Fibroblast of upper back skin (primary cell): ENCODE measurements at places on chromosomes 7 and 10.

DNA sequence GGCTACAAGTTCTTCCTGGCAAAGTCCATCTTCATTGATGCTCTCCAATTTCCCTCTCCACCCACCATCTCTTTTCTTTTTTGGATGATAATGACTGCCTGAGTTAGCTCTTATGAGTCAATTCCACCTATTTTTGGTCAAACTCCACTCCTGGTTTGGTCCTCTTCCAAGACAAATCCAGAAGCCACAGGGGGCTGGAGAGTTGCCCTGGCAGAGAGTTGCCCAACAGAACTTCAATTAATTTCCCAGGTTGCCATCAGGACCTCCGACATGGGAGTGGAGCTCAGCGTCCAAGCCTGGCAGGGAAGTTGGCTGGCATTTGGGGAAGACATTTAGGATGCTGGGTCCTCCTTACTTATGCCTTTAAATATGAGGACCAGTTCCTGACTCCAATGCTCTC is 29.2 kb upstream of the KCNMA1 start:
- peak; percentile 26 for DNase-seq

- DNase-seq, result no peak
These were observed 98.0 kb upstream of the PDCD4 start for GRCh38 chr10:110773693-110774068.

DNA sequence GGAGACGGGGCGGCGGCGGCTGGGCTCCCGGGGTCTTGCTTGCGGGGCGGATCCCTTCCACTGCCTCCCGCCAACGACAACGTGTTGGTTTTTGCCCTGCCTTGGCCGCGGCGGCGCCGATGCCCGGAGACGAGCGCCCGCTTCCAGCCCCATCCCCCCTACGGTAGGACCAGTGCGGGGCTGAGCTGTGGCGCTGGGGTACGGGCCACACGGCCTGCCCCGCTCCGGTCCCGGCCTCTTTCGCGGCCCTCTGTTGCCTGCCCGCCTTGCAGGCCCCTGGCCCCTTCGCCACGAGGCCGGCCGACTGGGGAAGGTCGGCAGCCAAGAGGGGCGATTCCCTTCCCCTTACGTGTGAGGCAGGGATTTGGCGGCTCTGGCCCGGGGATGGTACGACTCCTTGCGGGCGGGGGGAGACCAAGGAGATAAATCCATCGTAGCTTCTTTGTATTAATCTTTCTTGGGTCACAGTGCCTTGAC is 488 bp downstream of the EIF4H start:
- peak; percentile 62 for DNase-seq

DNA sequence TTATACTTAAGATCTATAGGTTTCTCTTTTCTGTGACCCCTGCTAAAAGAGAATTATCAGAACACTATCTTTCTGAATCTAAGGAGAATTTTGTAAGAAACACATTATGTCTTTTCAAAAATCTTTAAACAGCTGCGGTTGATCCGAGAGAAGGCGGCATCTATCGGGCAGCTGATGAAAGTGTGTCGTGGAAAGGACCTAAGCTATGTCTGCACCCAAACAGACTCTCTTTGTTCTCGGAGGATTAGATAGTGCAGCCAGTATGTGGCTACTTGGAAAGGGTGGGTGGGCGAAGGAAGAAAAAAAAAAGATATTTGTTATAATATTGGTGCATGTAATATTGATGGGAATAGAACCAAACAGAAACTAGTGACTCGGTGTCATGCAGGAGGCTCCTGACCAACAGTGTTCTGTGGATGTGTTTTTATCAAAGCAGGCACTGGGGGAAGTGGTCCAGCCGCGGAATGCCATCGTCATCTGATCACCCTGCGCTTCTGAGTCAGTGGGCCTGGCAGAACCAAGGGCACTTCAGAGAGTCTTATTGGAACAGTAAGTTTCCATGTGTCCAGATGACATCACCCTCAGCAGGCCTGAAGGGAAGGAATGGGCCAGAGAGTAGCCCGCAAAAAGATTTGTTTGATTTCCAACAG is 509.7 kb upstream of the AKR1E2 start:
- DNase-seq, result peak; percentile 49

DNA sequence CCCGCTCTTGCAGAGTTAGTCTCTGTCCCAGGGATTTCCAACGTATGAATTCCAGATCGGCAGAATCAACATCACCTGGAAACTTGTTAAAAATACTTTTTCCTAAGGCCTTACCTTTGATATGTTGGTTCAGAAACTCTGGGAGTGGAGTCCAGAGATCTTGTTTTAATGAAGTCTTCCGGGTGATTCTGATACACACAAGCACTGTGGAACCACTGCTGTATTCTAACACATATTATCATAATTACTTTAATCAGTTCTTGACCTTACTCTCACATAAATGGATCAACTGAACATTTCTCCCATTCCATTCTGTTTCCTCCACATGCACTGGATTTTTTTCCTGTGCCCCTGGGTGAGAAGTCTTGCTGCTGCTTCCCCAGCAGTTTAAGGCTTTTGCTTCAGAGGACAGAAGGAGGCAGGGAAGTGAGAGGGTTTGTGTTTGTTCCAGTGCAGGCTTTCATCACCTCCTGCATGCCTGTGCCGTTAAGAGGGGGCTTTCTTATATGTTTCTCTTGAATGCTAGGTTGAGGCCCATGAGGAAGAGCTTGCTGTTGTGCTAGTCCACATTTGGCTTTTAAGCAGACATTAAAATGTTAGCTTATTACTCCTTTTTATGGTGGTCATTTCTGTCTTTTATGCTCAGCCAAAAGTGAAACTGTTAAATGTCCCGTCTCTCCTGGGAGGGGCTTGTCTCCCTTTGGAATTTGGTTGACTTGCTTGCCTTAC is 32.4 kb downstream of the CCSER2 start:
- DNase-seq, result peak; percentile 20

DNA sequence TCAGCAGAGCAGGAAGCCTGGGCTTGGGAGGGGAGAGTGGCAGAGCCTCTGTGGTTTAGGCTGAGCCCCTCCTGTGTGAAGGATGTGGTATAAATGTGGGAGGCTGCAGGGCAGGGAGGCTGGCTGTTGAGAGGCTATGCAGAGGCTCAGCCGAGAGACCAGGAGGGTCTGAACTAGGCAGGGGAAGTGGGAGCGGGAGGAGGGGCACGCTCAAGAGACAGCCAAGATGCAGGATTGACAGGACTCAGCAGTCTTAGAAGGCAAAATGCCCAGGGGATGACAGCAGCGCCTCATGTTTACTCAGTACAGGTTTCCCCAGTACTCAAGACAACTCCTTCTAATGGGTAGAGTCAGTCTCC is 24.3 kb downstream of the BTBD16 start:
- DNase-seq, result no peak

GRCh38 chr7:146764458-146764857 is 647.9 kb downstream of the CNTNAP2 start:
- no peak for DNase-seq

DNA sequence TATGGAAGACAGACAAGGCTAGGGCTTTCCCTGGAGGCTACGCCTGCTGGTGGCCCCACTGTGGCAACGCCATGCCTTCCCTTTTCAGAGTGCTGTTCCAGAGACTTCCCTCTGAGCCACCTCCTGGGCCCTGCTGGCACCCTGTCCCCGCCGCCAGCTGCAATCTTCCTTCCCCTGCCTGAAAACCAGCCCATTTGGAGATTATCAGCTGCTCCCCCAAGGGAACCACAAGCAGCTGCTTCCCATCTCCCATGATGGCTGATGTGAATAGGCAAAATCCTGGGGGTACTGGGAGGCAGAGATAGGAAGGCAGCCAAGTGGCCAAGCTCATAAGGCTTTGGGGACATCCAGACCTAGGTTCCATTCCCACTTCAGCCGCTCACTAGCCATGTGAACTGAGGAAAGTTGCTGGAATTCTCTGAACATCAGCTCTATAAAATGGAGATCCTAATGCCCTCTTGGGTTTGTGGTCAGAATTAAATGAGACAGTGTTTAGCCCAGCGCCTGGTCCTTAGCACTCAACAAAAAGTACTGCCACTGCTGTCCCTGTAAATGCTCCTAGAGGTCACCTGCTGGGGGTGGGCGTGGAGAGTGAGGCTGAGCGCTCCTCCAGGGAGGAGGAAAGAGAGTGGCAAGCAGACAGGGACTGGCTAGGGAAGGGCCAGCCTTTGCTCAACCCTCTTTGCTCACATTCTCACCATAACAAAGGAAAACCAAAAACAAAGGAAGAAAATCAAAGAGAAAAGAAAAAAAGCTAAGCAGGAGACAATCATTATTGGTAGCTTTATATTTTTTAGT is 5.9 kb downstream of the TSPAN33 start:
- no peak for DNase-seq

GRCh38 chr7:80294346-80294745 is 159.7 kb downstream of the GNAI1 start:
- peak; percentile 61 for DNase-seq

DNA sequence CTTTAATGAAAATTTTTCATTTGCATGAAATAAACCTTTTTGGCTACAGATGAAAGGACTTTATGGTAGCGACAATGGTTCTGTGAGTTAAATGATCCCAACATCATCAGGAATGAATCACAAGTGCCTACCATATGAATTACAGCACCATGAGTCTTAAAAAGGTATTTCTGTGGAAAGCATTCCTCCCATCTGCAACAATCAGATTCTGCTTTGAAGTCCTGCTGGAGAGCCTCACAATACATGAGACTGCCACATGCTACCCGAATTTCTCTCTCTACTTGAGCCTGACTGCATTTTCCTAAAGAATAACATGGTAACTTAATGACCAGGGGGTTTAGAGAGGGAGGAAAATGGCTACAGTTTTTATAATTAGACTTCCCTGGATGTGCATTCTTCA is 190.3 kb downstream of the TWIST1 start:
- peak; percentile 84 for DNase-seq

- no peak for DNase-seq
These were observed 47.2 kb upstream of the DPYSL4 start for GRCh38 chr10:132139526-132139925.

DNA sequence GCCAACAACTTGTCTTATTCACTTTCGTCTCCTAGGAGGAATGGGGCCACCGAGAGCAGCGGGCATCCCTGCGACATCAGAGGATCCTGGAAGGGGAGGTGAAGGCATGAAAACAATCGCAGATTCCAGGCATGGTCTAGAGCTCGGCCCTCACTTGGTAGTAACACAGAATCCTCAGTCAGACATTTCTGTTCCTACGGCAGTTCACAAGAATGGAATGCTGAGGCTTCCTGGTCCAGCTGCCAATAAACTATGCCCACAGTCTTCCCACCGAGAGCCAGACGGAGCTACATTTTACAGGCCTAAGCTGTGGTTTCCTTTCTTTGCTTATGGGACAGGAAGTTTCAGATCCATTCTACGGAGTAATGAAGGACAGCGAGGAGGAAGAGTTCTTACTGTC is 75.8 kb downstream of the OR13A1 start:
- DNase-seq, result peak; percentile 14
